Activated naive CD4-positive, alpha-beta T cell treated with anti-CD3 and anti-CD28 coated beads for 36 hours (primary cell): ENCODE measurements at places on chromosomes 4 and X.

- H3K27ac ChIP-seq, result no peak overlapping the region
- H3K36me3 ChIP-seq, result peaks cover 16% of the 10 kb centered on the region
- no peak overlapping the region for H3K4me3 ChIP-seq
- H3K4me1 ChIP-seq, result peaks cover 14% of the 10 kb centered on the region
Measured at GRCh38 chr4:75736862-75737261, 12.5 kb downstream of the USO1 start.

- H3K27ac ChIP-seq, result no peak overlapping the region
- H3K4me1 ChIP-seq, result no peaks in the 10 kb centered on the region
- no peaks in the 10 kb centered on the region for H3K27me3 ChIP-seq
- H3K36me3 ChIP-seq, result no peaks in the 10 kb centered on the region
- DNase-seq, result no peak
Measured at GRCh38 chr4:182310316-182310715, 67.1 kb downstream of the TENM3 start.

DNA sequence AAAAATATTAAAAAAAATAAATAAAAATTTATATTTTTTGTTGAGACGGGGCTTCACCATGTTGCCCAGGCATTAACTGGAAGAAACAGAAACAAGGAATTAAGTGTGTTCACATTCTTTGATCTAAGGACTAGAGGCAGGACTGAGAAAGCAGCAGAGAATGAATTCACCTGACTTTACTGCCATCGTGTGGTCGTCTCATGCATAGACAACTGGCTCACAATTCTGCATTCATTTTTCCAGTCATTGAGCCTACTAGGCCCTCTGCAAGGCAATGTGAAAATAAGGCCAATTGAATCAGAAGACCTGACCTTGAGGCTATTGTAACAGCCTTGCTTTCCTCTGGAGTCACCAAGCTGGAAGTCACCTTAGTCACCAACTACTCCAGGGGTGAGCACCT is 37.4 kb downstream of the LHFPL1 start:
- H3K27me3 ChIP-seq, result no peaks in the 10 kb centered on the region
- peaks cover 20% of the 10 kb centered on the region for H3K4me1 ChIP-seq
- no peak overlapping the region for H3K4me3 ChIP-seq

GRCh38 chr4:68070302-68070701 is 59.4 kb downstream of the TMPRSS11F start:
- DNase-seq, result no peak
- peaks cover 2% of the 10 kb centered on the region for H3K27me3 ChIP-seq
- no peaks in the 10 kb centered on the region for H3K36me3 ChIP-seq
- no peaks in the 10 kb centered on the region for H3K4me1 ChIP-seq
- H3K4me3 ChIP-seq, result no peak overlapping the region
- no peak overlapping the region for H3K27ac ChIP-seq

DNA sequence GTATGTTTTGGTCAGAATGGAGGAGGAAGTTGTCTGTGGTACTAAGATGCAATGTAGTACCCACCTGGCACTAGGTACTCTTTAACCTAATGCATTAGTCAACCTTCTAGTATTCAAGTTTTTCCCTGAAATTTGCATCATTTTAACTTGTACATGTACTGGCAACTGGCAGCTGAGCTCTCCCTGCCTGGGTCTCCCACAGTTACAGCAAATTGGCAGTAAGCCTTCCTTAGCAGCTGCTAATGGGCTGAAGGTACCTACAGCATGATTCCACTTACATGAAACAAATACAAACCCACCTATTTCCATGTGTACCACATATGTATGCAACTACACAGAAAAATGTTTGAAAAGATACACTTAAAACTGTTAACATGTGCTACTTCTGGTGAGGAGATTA is 8.1 kb upstream of the KLHL2 start:
- no peaks in the 10 kb centered on the region for H3K27me3 ChIP-seq
- DNase-seq, result no peak
- H3K36me3 ChIP-seq, result no peaks in the 10 kb centered on the region
- no peak overlapping the region for H3K27ac ChIP-seq
- no peak overlapping the region for H3K4me3 ChIP-seq
- peaks cover 19% of the 10 kb centered on the region for H3K4me1 ChIP-seq

GRCh38 chr4:126906466-126906865 is 726.3 kb upstream of the INTU start:
- no peak for DNase-seq
- H3K4me3 ChIP-seq, result no peak overlapping the region
- H3K4me1 ChIP-seq, result no peaks in the 10 kb centered on the region
- H3K36me3 ChIP-seq, result no peaks in the 10 kb centered on the region
- no peak overlapping the region for H3K27ac ChIP-seq
